ENCODE measurements at places on chromosomes 6 and 20. TPM values are rescaled to one million over a fixed set of nuclear protein-coding genes. Genes with fewer than 3 reads are reported as not detected.

DNA sequence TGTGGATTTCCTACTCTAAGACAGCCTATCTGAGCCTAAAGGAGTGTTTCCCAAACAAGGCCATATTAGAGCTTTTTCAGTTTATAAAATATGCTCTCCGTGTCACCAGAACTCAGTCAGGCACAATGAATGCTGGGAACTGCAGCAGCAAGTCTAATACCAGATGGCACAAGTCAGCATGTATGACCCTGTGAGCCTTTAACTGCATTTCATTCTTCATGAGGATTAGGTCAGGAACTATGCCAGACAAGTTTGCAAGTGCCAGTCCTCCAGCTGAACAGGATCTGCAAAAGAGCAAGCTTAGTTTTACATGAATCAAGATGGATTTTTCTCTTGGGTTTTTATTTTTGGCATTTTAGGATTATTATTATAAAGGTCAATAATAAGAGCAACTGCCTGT, 66.7 kb upstream of the SAMD5 start:
- DNase-seq, result no peak

AMD1 gene
- total RNA-seq, result 84.0 TPM

SEL1L2 gene
- not detected for total RNA-seq

DNA sequence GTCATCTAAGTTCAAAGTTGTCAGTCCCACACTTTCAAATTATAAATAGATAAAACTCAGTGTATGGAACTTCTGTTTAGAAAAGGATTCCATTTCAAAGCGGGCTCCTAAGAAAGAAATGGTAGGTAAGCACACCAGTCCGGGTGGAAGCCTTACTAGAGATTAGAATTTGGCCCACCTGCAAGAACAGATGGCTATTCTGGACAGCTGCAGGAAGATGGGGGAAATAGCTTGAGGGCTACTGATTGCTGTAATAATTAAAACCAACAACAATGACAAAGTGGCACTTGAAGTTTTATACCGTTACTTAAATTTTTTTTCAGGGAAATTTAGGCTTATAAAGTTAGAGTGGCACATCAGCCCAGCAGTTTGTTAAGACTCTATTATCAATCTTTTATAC, 83.3 kb downstream of the HIVEP2 start:
- no peak for DNase-seq

DNA sequence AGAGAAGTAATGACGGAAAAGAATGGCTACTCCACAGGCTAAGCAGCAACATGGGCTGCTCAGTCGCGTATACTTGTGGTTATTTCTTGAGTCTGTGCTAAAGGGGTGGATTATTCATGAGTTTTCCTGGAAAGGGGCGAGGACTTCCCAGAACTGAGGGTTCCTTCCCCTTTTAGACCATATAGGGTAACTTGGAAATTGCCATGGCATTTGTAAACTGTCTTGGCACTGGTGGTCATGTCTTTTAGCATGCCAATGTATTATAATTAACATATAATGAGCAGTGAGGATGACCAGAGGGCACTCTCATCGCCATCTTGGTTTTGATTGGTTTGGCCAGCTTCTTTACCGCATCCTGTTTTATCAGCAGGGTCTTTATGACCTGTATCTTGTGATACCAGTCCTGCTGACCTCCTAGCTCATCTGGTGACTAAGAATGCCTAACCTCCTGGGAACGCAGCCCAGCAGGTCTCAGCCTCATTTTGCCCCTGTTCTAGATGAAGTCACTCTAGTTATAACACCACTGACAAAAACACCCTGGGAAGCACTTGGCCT, 11.4 kb downstream of the LBP start:
- DNase-seq, result no peak

- no peak for DNase-seq
Observed at GRCh38 chr6:161342039-161342438, 68.2 kb upstream of the AGPAT4 start.

GRCh38 chr6:68235326-68235784, 399.7 kb upstream of the ADGRB3 start:
- no peak for DNase-seq

- DNase-seq, result no peak
Observed at GRCh38 chr20:55760586-55760985, 244.7 kb downstream of the CBLN4 start.

DNA sequence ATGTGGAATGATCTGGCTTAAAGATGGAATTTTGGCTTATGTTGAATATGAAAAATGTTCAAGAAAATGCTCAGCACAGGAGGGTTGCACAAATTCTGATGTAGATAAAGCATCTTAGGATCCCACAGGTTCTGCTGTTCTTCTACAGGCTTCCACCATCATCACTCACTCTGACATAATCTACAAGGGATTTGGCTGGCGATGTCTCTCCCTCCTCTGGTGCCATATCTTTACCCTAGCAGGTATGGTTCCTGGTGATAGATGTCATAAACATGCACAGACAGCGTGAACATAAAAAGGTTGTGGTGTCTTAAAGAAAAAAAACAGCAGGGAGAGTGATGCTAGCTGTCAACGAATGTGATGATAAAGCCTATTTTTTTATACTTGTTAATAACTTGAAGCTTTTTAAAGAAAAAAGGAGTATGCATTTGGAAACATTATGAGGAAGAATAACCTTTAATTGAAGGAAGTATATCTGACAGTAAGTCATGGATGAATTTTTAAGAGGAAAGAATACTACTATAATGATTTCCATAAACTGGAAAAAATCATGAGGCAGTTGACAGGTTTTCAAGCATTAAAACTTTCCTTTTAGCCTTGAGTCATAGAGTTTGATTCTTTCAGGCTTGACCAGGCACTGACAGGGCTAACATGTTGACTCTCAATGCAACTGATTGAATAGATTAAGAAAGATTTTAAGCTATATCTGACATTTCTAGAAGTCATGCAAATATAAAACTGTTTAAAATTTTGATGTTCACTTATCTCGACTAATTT, 50.1 kb downstream of the OGFRL1 start:
- no peak for DNase-seq

PLCB1 gene
- 105 TPM for total RNA-seq

- DNase-seq, result no peak
Observed at GRCh38 chr6:44685213-44685612, 297.7 kb downstream of the CDC5L start.

DNA sequence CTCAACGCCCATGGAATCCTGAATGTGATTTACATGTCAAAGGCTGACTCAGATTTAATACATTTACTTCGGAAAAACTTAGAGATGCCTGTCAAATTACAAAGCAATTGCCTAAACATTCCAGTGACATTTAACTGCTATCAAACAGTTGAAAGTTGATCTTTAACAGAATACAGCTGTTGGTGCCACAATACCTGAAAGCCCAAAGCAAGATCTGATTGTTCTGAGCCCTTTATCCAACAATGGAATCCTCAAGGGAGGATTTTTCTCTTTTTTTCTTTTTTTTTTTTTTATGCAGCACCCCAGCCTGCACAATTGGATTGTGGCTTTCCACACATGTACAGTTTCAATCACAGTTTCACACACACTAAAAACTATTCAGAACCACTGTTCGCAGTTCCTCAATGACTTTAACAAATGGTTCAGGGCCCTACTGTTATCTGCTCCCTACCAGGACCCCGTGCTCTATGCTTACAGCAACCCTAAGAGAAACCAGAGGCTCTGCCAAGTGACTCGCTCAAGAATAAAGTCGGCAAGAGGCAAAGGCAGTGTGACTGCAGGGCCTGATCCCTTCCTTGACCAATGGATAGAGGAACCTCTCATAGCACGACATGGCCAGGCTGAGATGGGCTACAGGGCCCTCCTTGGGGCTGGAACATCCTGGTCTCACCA, 33.3 kb downstream of the EPB41L2 start:
- no peak for DNase-seq

- DNase-seq, result no peak
Observed at GRCh38 chr6:29035951-29036350, 9.0 kb downstream of the OR2W1 start.

NRN1 gene
- not detected for total RNA-seq

DNA sequence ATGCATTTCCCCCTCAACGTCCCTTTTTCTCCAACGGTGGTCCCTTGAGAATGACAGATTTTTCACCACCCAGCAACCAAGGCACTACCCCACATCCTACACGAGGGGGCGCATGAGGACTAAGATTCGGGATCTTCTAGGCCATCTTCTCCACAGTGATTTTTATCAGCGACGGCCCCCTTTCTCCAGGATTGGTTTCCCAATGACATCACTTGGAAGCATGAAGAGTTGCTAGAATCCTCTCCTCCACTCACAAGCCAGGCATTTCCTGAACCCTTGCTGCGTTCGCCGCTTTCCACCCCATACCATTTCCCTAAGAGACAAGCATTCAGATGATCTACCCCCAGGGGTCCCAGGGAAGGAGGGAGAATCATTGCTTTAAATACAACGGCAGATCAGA, 252.0 kb downstream of the HIVEP2 start:
- peak; percentile 66 for DNase-seq

GRCh38 chr6:132490478-132491204, 22.3 kb downstream of the STX7 start:
- DNase-seq, result no peak

- no peak for DNase-seq
Observed at GRCh38 chr20:50470264-50470858, 39.8 kb upstream of the PTPN1 start.

GRCh38 chr6:149248693-149249369, 68.7 kb upstream of the TAB2 start:
- peak; percentile 41 for DNase-seq

DNA sequence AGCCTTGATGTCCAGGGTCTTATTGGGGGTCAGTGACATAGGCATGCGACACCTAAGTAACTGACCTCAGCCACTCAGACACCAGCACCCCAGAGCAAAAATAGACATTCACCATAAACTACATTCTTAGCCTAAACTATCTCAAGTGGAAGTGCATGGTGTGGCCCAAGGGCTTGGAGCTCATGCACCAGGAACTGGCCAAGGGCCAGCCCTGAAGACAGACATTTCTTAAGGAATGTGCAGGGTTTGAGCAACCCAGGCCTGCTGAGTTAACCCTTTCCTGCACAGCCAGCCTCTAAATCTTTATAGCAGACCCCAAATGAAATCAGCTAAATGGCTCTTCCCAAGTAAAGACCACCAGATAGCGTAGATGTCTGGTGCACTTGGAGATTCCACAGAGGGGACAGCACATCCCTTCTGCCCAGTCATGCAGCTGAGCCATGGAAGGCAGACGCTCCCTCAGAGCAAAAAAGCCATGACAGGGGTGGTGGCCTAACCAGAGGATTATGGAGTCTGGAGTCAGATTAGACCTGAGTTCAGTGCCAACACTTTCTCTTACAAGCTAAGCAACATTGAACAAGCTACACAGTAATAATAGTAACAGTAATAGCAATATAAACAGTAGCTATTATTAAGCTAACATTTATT, 222.6 kb downstream of the ZMYND8 start:
- DNase-seq, result no peak

CTAGE9 gene
- not detected for total RNA-seq

- DNase-seq, result no peak
Observed at GRCh38 chr20:47857569-47858464, 72.5 kb upstream of the SULF2 start.

- no peak for DNase-seq
Observed at GRCh38 chr6:108665495-108666196, 104.9 kb downstream of the FOXO3 start.

BPIFB1 gene
- not detected for total RNA-seq

CAP2 gene
- total RNA-seq, result 8.9 TPM

GRCh38 chr20:371755-372542, 8.6 kb upstream of the TRIB3 start:
- DNase-seq, result peak; percentile 96

PLTP gene
- 39.6 TPM for total RNA-seq

DNA sequence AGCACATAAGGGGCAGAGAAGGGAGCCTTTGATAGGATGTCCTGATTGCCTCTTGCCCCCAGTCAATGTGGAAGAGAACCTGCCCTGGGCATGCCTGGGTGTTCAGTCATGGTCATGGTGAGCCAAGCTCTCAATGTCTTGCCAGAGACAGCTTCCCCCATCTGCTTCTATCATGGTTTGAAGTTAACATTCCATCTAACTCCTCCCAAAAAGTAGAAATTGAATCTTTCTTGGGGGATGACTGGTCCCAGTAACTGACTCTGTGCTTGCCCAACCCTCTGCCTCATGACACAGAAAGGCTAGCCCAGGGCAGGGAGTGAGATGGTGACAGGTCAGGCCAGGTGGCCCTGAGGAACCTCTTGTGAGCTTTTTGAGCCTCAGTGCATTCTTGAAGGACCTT, 60.1 kb downstream of the ADTRP start:
- no peak for DNase-seq

DNA sequence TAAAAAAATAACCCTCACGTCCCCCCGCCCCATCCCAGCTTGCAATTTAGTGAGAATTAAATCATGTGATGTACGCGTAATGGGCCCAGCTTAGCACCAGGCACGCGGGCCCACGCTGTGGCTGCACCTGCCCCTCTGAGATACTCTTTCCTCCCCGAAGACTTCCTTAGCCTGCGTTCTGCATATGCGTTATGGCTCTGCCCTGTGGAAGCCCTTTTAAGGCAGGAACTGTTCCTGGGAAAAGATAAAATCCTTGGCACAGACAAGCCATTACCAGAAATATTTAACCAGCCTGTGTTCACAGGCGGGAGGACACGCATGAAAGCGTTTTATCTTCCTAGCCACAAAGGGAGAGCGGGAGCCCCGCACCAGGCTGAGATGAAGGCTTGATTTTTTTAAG, 311.0 kb downstream of the LRFN2 start:
- no peak for DNase-seq

WFDC12 gene
- not detected for total RNA-seq

DNA sequence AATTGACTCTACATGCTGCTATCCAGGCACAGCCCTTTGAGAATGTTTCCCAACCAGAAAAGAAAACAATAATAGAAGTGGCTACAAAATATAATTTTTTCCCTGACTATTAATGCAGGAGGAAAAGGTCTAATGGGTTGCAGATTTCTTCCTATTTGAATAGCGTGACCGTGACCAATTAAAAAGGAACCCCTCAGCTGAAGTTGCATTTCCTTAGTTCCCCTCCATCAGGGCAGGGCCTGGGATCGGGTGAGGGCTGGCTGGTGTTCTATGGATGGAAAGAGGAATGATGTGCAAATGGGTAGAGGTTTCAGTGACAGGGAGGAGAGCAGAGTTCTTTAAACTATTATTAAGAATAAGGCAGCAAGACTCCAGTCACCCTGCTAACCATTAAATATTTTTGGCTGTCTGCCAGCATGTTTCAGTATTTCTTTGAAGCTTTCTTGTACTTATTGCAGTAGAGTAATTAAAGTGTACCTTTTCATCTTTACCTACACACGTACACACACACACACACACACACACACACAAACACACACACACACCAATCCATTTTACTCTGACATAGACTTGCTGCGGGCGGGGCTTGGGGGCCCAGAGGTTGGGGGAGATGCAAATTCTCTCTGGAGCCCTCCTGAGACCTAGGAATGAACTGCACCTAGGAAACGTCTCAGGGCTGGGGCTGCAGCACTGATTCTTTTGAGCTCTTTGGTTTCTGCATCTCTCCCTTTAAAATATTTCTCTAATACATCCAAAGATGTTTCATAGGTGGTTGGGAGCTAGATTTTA, 154.8 kb upstream of the SLC35B3 start:
- DNase-seq, result peak; percentile 54

KIF16B gene
- total RNA-seq, result 10.9 TPM

GRCh38 chr6:91013511-91013910, 426.6 kb upstream of the MAP3K7 start:
- DNase-seq, result no peak

GRCh38 chr20:14055127-14055742, 59.9 kb downstream of the MACROD2 start:
- no peak for DNase-seq

GRCh38 chr6:9200712-9201111, 765.4 kb upstream of the SLC35B3 start:
- DNase-seq, result no peak

Measured in Caco-2 (cell line).